ENCODE measurements at places on chromosomes 1 and 21.

- no peak for DNase-seq
Measured at GRCh38 chr1:183654706-183655105, 1.6 kb upstream of the APOBEC4 start.

GRCh38 chr1:41837691-41838090 lies 81.0 kb downstream of the HIVEP3 start:
- DNase-seq = no peak

DNA sequence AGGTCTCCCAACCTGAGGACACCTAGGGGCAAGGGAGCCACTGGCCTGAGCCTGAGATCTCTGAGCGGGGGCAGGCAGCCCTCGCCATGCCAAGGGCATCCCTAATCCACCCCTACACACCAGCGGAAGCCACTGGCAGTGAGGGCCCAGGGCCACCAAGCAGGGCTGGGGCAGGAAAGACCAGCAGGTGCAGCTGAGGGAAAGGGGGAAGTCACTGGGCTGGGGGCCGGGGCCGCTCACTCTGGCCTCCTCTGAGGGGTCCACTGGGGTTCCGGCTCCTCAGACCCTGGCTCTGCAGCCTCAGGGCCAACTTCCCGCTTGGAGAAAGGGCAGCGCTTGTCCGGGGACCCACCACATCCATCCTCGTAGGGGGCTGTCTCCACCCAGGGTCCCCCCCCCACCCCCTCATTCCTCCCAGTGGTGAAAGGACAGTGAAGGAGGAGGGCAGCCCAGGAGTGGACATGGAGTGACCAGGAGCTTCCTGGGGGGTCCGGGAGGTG lies 42.5 kb upstream of the ACTRT2 start:
- DNase-seq = no peak

- DNase-seq = no peak
Measured at GRCh38 chr1:52767596-52768280, 41.5 kb downstream of the ZYG11B start.

- no peak for DNase-seq
Measured at GRCh38 chr1:152760551-152761190, 2.8 kb downstream of the KPRP start.

GRCh38 chr21:36489776-36490165 lies 9.8 kb upstream of the CLDN14 start:
- no peak for DNase-seq

DNA sequence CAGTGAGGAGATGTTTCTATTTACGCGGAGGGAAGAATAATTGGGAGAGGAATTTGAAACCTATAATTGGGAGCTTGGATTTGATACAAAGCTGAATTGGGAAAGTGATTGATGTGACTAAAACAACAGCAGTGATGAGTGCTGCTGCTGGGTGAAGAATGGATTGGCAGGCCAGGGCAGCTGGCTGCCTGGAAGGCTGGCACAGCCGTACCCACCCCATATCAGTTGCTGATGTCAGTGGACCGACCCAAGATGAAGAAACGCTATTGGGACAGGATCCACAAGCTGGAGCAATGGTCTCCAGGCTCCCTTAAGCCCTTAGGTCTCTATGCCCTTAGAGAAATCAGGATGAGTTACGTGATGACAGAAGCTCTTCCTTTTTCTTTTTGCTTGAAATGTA lies 47.4 kb downstream of the GRIK1 start:
- no peak for DNase-seq

- DNase-seq = no peak
Measured at GRCh38 chr1:43919906-43920305, 13.7 kb upstream of the ARTN start.

DNA sequence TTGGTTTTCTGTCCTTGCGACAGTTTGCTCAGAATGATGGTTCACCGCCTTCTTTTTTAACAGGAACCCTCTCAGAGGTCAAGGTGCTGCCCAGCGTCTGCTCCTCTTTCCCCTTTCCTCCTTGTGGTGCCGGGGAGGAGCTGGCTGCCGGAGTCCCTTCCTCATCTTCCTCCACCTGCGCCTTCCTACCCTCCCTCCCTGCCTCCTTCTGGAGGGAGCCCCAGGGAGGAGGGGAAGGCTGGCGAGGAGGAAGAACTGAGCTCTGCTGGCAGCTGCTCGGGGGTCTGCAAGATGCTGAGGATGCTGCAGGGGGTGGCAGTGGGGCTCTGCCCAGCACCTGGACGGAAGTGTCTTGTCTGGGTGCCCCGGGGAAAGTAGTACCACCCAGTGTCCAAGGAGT lies 31.2 kb downstream of the BACE2 start:
- DNase-seq = no peak

DNA sequence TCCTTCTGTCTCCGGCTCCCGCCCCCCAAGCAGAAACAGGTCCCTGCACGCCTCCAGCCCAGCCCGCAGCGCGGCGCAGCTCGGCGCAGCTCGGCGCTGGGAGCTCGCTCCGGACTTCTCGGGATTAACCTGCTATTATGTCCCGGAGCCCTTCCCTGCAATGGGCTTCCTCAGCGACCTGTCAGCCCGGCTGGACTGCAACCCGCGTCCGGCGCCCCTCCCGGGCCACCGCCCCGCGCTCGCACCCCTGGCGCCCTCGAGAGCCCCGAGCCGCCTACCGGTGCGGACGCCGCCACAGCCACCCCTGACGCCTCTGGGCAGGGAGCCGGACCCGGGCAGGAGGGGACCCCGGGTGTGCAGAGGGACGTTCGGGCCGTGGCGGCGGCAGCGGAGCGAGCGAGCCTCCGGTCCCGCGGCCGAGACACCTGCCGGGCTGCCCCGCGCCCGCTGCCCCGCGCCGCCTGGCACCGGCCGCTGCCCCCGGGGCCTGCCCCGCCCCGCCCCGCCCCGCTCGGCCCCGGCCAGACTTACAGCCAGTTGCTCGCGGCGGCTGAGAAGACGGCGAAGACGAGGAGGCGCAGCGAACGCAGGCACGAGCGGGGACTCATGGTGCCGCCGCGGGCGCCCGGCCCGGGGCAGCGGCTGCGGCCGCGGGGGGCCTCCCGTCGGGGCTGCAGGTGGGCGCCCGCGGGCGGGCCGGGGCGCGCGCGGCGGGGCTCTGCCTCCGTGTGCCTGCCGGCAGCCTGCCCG lies 407 bp downstream of the WNT4 start:
- no peak for DNase-seq

- DNase-seq = no peak
Measured at GRCh38 chr1:19644395-19644680, 227 bp downstream of the NBL1 start.

GRCh38 chr1:21659924-21660326 lies 9.2 kb downstream of the RAP1GAP start:
- no peak for DNase-seq

DNA sequence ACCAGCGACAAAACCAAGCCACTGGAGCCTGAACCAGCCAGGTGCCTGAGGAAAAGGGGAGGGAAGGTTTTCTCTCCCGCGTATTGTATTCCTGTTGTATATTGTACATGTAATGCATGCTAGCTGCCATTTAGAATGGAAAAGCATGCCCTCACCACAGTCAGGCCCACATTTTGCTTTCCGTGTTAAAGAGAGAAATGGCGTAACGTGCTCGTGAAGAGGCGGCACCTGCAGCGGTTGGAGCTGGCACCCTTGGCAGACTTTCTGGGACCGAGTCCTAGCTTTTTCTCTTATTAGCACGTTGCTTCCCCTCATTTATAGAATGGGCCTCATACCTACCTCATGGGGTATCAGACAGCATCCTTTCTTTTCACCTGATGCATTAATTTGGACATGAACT lies 135.3 kb upstream of the IRF2BP2 start:
- no peak for DNase-seq

DNA sequence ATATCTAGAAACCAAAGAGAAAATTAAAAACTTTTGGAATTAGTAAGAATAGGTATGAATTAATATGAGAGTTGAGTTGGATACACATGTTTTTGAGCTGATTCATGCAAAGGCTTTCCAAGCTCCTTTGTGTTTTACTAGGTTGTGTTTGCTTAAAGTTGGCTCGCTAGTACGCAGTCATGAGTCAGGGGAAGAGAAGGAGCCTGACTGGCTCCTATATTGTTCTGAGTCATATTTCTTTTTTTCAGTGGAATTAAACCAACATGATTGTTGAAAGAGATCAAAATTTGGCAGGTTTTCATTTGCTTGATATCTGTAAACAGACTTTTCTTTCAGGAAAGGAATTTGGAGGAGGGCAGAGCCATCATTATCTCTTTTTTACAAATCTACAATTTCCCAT lies 66.7 kb downstream of the MAGI3 start:
- DNase-seq = peak; percentile 90

- DNase-seq = peak; percentile 58
Measured at GRCh38 chr21:38352536-38353219, 95.9 kb downstream of the KCNJ15 start.

- DNase-seq = no peak
Measured at GRCh38 chr1:42739753-42740700, at the start of gene CLDN19. Gene CLDN19 (minus strand): TSS chr1:42740236. CDS start chr1:42740063, 173 bp downstream.

DNA sequence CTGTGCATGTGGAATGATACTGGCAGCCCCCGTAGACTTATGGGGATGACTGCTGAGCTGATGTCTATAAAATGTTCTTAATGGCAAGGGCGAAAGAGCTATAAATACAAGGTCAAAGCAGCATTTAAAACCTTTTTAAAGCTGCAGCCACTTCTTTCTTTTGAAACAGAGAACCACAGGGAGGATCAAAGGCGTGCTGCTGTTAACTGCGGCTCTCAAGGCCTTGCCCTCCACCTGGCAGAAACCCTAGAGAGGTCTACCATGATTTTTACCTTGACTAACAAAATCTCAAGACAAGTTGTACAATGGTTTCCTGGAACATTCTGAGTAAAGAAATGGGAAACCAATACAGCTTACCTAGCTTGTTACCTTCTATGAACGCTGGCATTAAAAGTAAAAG lies 89.7 kb downstream of the SLC45A1 start:
- no peak for DNase-seq

GRCh38 chr1:4977701-4978100 lies 323.3 kb downstream of the AJAP1 start:
- no peak for DNase-seq

DNA sequence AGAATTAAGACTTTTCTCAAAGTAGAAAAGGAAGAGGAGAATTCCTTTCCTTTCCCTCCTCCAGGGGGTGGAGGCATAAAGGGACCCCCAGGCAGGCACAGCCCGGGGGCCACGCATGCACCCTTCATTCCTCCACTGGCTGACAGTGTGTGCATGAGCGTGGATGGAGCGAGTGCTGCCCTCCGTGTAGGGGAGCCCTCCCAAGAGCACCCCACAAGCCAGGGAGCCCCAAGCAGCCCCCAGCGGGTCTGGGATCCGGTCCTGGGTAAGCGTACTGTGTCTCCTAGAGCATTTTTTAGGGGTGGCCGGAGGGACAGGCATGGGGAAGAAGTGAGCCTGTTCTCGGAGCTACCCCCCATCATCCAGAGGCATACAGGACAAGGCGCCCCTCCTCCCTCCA lies 120.5 kb downstream of the SIK1 start:
- no peak for DNase-seq

DNA sequence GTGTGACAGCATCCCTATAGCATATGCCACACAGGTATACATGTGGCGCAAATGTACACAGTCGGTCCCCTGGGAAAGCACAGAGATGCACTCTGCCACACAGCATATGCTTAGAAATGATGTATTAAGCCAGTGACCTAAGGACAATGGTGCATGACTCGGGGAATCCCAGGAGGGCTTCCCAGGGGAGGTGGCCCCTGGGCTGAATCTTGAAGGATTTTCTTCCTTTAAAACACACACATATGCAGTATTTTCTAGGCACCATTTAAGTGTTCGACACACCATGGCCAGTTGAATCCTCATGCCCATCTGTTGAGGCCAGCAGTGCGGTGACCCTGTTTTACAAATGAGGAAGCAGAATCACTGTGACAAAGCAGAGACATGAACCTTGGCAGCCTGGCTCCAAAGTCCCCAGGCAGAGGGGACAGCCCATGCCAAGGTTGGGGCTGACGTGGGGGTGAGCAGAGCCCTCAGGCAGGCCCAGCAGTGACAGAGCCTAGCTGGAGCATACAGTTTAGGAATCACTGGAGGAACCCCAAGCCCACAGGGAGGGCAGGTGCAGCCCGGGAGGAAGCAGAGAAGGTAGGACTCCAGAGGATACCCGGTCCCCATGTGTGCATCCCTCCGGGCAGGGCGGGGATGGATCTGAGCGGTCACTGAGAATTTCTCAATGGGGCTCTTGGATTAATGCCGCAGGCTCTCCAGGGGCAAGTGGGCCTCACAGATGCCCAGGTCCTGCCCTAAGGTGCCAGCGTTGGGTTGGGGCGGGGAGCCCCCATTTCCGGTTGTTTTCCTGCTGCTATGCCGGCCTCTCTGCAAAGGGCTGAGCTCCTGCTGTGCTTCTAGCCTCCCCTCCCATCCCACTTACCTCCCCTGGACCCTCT lies 28.4 kb downstream of the WNT3A start:
- no peak for DNase-seq

GRCh38 chr1:222987674-222988076 lies 155.4 kb downstream of the TLR5 start:
- no peak for DNase-seq

GRCh38 chr1:41006942-41007865 lies 14.3 kb downstream of the SLFNL1 start:
- no peak for DNase-seq

DNA sequence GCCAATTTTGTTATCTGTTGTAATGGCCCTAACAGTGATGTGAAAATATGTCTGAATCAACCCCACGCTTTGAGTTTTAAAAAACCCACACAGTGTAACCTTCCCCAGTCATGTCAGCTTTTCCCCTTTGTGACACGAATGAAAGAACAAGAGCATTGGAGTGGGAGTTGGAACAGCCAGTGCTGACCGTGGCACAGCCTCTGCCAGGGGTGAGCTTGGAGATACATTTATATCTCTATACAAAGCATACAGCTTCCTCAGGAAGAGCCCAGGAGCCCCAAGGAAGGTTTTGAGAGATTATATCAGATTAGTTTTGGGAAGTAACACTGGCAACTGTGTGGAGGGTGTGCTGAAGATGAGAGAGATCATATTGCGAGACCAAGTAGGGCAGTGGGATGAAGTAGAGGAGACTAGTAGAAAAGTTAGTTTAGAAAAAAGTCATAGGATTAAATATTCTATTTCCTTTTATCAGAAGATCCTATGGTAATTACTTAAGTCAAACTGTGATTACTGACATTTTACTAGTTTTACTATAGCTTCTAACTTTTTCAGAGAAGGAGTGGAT lies 15.9 kb downstream of the LRRC8B start:
- no peak for DNase-seq

DNA sequence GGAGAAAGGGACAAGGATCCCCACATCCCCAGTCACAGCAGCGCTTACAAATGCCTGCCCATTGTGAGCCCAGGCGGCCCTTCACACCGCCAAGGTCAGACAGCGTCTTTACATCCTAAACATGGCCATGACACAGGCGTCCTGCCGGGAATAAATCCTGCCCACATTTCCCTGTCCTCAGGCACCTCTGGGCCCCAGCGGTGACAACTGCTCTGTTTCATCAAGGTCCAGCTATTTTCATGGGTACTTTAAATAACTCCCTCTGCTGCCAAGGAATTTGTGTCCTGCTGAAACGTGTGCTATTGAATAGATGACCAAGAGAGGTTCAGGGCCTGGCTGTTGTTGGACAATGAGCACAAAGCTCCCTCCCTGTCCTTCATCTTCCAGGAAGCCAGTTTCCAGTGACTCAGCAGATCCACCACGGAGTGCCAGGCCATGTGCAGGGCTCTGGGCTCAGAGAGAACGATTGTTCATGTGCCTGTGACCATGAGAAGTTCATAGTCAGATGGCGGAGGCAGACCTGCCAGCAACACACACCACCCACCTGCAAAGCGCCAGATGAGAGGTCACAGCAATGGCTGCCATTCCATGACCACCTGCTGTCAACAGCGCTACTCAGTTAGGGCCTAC lies 195.8 kb downstream of the MATN1 start:
- peak; percentile 42 for DNase-seq

- DNase-seq = no peak
Measured at GRCh38 chr1:143720087-143721023, 251.4 kb downstream of the FAM72C start.

Data from RCC 7860 (cell line).